ENCODE measurements at places on chromosomes 5 and 9.

DNA sequence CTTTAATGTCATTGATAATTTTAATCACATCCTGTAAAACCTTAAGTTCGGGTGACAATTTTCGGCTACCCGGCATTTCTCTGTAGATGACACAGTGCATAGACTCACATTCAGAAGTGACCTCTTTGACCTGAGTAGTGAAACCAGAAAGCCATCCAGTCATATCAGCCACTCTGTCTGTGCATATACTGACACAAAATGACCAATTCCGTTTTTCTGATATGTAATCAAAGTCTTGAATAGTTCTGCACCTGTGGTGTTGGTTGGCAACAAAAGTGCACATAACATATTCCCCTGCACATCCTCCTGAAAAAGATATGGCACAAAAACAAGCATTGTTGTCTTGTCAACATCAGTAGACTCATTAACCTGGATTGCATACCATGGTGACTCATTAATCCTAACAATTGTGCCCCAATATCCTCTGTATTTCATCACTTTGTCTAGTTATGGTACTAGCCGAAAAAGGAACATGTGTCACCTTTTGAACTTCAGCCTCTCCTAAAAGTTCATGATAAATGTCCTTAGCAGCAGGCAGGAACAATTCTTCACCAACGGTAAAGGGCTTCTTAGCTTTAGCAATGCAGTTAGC is 4.6 kb upstream of the HNRNPA0 start:
- DNase-seq, result no peak

DNA sequence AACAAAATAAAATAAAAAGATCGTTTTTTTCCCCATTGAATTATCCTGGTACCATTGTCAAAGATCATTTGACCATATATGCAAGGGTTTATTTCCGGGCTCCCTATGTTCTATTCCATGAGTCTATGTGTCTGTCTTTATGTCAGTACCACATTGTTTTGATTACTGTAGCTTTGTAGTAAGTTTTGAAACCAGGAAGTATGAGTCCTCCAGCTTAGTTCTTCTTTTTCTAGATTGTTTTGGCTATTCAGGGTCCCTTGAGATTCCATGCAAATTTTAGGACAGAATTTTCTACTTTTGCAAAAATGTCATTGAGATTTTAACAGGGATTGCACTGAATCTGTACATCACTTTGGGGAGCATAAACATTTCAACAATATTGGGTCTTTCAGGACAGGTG is 18.7 kb upstream of the EEIG1 start:
- DNase-seq, result no peak

DNA sequence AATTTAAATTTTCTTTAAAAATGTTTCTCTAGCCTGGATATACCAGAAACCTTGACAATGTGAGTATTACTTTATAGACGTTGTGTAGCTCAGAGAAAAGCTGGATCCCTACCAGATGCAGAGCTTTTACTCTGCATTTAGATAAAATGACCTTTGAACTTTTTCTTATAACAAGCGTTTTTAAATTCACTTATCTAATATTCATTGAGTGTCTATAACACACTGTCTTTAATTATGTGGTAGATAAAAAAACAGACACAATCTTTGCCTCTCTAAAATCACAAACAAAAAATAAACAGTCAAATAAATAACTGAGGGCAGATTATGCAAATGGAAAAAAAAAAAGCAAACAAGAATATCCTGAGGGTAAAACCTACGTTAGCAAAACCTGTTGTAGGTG is 773.6 kb downstream of the CDH12 start:
- no peak for DNase-seq

DNA sequence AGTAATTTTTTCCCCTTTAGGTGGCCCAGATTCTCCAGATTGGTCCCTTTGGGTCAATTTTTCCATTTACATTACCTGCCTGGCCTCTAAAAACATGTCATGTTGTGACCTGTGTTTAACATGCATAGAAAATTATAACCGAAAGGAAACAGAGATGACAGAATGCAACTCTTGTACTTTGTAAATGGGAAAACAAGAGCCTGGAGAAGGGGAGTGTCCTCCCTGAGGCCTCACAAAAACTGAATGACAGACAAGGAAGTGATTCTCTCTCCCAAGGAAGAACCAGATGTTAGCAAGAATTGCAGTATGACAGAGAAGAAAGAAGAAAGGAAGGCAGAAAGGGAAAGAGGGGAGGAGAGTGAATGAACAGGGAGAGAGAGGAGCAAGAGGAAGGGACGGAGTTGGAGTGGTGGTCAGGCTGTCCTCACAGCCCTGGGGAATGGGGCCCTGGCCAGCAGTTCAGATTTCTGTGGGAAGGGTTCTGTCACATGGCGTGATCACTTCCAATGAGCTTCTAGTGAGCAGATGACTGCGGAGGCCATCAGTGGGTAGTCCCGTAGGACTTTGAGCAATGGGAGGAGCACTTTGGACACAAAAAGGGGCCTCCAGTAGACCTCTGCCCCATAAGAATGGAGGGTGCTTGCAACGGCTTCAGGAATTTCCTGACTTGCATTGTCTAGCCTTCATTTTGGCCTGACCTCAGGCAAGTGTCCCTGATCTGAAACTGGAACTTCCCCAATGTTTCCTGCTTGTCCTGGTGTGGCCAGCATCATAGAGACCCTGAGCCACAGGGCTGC is 31.6 kb downstream of the ABLIM3 start:
- DNase-seq, result peak; percentile 63

- DNase-seq, result no peak
These were observed 17.2 kb upstream of the C5orf47 start for GRCh38 chr5:173971681-173972345.

GRCh38 chr5:64767959-64768357 is 533 bp downstream of the SREK1IP1 start:
- DNase-seq, result no peak

All from mesenchymal stem cell (in vitro differentiated cells and primary cell).